ENCODE measurements at places on chromosomes 13 and 19. TPM values are rescaled to one million over a fixed set of nuclear protein-coding genes. Genes with fewer than 3 reads are reported as not detected.

The CYP2F1 gene
- not detected for total RNA-seq

The CEACAM20 gene
- total RNA-seq, result 164 TPM

The ZFR2 gene
- total RNA-seq, result not detected

The PALM gene
- 33.8 TPM for total RNA-seq

The LYPD3 gene
- total RNA-seq, result not detected

The BRSK1 gene
- total RNA-seq, result 0.35 TPM

- peak overlapping the region; percentile 71 for H3K27ac ChIP-seq
- peaks cover 7% of the 10 kb centered on the region for H3K4me1 ChIP-seq
- peak overlapping the region; percentile 100 for H3K4me3 ChIP-seq
- H3K36me3 ChIP-seq, result no peaks in the 10 kb centered on the region
- DNase-seq, result no peak
These were observed 632 bp downstream of the MARK4 start for GRCh38 chr19:45251452-45252354.

DNA sequence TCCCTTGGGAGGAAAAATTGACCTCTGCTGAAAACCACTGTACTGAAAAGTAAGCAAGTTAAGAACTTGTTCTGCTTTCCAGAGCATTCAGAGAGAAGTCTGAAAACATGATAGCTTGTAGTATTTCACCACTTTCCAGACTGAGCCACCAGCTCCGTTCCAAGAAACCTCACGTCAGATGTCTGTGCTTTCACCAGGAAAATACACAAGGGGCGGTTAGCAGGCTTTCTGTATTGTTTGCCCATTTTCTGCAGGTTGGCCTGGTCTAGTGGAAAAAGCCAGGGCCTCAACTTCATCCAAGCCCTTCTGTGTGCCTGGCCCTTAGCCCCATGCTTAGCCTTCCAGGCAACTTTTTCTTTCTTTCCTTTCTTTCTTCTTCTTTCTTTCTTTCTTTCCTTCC lies 36.4 kb downstream of the RXFP2 start:
- no peak overlapping the region for H3K4me3 ChIP-seq
- no peaks in the 10 kb centered on the region for H3K36me3 ChIP-seq
- no peak overlapping the region for H3K27ac ChIP-seq
- no peaks in the 10 kb centered on the region for H3K4me1 ChIP-seq

- no peaks in the 10 kb centered on the region for H3K36me3 ChIP-seq
- H3K27ac ChIP-seq, result no peak overlapping the region
- DNase-seq, result no peak
- no peaks in the 10 kb centered on the region for H3K27me3 ChIP-seq
These were observed 64.5 kb downstream of the SPATA13 start for GRCh38 chr13:24225062-24225461.

DNA sequence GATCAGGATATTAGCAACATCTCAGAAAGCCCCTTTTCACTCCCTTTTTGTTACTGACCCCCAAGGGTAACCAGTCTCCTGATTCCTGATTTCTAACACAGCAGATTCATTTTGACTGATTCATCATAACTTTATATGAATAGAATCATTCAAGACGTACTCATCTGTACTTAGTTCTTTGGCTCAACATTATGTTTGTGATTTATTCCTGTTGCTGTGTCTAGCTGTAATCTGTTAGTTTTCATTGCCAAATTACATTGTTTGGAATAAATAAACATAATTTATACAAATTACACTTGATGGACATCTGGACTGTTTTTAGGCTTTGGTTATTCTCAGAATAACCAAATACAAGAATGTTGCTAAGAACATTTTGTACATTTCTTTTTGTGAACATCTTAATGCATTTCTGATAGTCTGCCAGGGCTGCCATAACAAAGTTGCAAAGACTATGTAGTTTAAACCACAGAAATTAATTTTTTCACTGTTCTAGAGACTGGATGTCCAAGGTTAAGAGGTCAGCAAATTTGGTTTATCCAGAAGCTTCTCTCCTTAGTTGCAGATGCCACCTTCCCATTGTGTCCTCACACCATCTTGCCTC lies 62.8 kb upstream of the EDNRB start:
- no peaks in the 10 kb centered on the region for H3K36me3 ChIP-seq
- H3K4me3 ChIP-seq, result no peak overlapping the region
- DNase-seq, result no peak
- no peak overlapping the region for H3K27ac ChIP-seq

- no peak for DNase-seq
- no peaks in the 10 kb centered on the region for H3K36me3 ChIP-seq
- no peak overlapping the region for H3K4me3 ChIP-seq
- H3K27ac ChIP-seq, result no peak overlapping the region
- H3K4me1 ChIP-seq, result no peaks in the 10 kb centered on the region
These were observed 84.5 kb downstream of the DCLK1 start for GRCh38 chr13:36046672-36047071.

- no peak for DNase-seq
- H3K4me1 ChIP-seq, result no peaks in the 10 kb centered on the region
- H3K27me3 ChIP-seq, result no peaks in the 10 kb centered on the region
- H3K27ac ChIP-seq, result no peak overlapping the region
- H3K36me3 ChIP-seq, result no peaks in the 10 kb centered on the region
These were observed 136.7 kb downstream of the ATP11A start for GRCh38 chr13:112826565-112826964.

GRCh38 chr13:22405891-22406290 lies 735.0 kb downstream of the FGF9 start:
- no peak overlapping the region for H3K27ac ChIP-seq
- no peaks in the 10 kb centered on the region for H3K36me3 ChIP-seq
- no peak for DNase-seq
- H3K27me3 ChIP-seq, result no peaks in the 10 kb centered on the region
- H3K4me3 ChIP-seq, result no peak overlapping the region

DNA sequence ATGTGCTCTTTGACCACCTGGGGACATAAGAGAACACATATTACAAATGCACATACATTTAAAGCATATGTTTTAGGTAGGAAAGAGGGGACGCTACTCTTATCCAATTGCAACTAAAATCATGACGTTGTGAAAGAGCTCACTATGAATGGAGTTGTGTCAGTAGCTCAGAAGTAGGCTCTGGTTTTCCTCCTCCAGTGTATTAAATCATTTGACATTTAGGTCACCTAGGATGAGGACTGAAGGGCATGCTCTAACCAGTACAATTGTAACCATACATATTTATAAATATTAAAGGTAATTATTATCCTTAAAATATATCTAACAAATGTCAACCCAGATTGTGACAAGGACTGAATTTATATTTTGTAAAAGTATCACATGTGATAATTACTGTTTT lies 389.0 kb downstream of the KLF12 start:
- no peaks in the 10 kb centered on the region for H3K4me1 ChIP-seq
- H3K27ac ChIP-seq, result no peak overlapping the region
- no peak overlapping the region for H3K4me3 ChIP-seq
- H3K27me3 ChIP-seq, result no peaks in the 10 kb centered on the region
- no peaks in the 10 kb centered on the region for H3K36me3 ChIP-seq

DNA sequence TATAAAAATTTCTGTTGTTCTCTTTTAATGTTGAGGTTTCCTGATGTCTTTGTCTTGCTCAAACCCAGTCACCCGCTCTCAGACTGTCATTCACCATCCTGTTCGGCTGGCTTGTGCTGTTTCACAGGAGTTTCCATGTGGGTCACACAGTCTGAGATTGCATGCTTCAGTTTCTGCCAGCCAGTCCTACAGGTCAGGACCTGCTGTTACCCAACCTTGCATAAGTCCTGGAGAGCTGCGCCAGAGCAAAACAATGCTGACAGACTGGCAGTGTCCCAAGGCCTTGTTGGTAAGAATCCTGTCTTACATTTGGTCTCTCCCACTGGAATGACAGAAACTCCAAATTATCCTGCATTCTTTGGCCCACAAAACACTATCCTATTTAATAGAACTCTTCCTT lies 340.0 kb upstream of the SLITRK5 start:
- H3K27me3 ChIP-seq, result no peaks in the 10 kb centered on the region
- H3K36me3 ChIP-seq, result no peaks in the 10 kb centered on the region
- no peak overlapping the region for H3K27ac ChIP-seq
- H3K4me3 ChIP-seq, result no peak overlapping the region

Data from Peyer's patch (tissue), 4 donors.